Stimulated activated effector memory CD8-positive, alpha-beta T cell treated with anti-CD3 and anti-CD28 coated beads, Interleukin-12 subunit alpha, Interleukin-12 subunit beta, amount 100 ng/mL, for 72 hours (primary cell): ENCODE measurements at places on chromosomes 2 and 18.

DNA sequence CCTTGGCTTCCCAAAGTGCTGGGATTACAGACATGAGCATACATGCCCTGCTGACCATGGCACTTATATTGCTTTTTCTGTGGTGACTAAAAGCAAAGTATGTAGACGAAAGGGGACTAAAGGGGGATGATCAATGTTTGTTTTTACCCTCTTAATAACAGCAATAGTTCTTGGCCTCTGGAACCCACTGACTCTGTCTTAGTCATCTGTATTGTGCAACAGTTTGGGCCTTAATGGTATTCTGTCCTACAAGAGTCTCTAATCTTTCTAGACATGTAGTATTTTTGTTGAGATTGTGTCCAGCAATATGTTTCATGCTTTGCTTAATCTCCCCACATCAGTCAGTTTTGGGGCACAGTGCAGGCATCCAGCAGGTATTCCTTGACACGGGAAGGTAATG lies 359.9 kb upstream of the FANCL start:
- no peak for DNase-seq

- DNase-seq, result no peak
Measured at GRCh38 chr2:27175330-27175729, 26.5 kb downstream of the TCF23 start.

- no peak for DNase-seq
Measured at GRCh38 chr18:34222307-34223163, 2.2 kb downstream of the NOL4 start.

DNA sequence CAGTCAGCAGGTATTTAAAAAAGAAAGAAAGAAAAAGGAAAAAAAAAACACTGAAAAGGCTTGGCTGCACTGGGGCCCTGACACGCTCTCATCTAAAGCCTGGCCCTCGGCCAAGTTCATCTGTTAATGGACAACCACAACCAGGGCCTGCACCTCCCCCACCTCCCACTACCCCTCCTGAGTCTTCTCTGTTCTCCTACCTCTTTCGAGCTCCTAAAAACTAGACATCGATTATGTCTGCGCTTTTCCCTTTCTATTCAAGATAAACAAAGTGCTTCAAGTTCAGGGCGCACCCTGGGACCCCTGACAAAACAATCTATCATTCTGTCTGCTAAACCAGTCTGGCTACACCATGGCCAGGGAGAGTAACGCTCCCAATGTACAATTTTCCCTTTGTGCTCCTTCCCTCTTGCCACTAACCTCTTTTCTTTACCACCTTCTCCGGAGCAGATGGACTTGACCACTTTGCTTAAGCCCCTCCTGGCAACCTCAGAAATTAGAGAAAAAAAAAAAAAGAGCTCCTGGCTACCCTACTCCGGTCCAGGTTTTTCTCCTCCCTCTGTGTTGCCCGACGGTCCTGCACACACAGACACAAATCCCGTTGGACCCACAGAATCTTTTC lies 22.7 kb downstream of the BCL11A start:
- DNase-seq, result no peak

DNA sequence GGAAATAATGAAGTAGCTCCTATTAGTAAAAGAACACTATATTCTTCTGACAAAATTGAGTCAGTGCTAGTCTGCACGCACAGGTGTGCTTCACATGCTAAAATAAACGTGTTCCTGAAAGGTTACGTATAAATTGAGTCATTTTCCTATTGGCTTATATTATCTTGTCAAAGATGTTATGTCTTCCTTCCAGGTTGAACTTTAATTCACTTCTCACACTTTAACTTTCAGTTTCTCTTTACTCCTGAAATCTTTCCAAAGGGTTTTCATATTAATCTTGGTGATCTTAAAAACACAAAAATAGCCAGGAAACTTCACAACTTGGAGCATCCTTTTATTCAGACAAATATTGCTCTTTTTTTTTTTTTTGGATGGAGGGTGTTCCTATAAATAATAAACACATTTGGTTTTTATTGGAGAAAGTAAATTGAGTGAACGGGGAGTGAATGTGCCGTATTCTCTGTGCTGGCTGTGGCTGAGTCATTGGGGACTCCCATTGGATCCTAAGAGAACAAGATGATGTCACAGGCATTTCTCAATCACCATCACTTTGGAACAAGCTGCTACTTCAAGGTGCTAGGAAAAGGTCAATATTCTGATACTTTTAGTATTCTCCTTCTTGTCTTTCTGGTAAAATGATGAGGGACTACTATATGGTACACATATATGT lies 150.2 kb upstream of the SPATS2L start:
- no peak for DNase-seq

GRCh38 chr18:59067873-59068272 lies 71.8 kb upstream of the SEC11C start:
- no peak for DNase-seq

DNA sequence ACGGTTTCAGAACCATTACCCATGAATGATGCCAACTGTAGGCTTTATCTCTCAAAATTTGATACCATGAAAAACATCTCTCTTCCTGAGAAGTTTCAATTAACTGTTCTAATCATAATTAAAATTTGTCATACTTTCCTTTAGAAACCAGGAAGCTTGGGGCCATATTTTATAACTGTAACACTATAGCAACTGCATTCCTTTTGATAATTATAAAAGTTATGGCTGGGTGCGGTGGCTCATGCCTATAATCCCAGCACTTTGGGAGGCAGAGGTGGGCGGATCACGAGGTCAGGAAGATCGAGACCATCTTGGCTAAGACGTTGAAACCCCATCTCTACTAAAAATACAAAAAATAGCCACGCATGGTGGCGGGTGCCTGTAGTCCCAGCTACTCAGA lies 70.6 kb downstream of the DNAH7 start:
- DNase-seq, result no peak

GRCh38 chr18:26630596-26630995 lies 82.2 kb upstream of the KCTD1 start:
- DNase-seq, result no peak

GRCh38 chr2:172251231-172251630 lies 148.5 kb upstream of the DLX2 start:
- DNase-seq, result no peak

- DNase-seq, result no peak
Measured at GRCh38 chr2:33038799-33039198, 92.0 kb downstream of the LTBP1 start.

DNA sequence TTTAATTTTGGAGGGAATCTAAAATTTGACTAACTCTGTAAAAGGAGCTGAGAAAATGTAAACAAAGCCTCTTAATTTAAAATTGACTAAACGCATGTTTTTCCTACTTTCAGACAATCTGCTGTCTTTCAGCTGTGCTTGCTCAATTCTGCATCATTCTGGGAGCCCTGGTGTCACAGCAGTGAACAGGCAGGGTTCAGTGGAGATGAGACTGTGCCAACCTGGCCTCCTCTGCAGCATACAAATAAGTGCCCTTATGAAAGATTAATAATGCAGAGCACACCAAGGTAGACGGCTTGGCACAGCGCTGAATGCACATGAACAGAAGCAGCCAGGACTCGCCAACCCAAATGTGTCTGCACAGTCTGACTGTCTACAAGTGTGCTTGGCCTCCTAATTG lies 222.0 kb upstream of the CHAC2 start:
- DNase-seq, result no peak
